Tibial artery (tissue), 4 donors: ENCODE measurements at places on chromosomes 16 and 17.

GRCh38 chr17:34252444-34253138 lies 2.5 kb upstream of the CCL2 start:
- peak; percentile 94 for DNase-seq

DNA sequence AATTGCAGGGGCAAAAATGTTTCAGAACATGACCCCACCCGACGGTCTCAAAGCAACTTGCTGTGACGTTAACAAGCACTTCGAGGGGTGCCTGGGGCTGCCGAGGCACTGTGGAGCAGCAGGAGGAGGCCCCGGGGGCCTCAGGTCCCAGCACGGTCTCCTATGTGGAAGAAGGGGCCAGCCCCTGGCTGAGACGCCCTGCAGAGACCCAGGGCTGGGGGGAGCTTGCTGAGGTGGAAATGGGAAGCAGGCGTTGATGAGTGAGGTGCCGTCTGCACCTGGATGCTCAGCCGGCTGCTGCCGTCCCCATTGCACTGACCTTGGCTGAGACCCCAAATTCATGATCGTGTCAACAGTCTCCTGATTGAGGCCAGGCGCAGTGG lies 46.5 kb downstream of the NT5M start:
- no peak for DNase-seq

DNA sequence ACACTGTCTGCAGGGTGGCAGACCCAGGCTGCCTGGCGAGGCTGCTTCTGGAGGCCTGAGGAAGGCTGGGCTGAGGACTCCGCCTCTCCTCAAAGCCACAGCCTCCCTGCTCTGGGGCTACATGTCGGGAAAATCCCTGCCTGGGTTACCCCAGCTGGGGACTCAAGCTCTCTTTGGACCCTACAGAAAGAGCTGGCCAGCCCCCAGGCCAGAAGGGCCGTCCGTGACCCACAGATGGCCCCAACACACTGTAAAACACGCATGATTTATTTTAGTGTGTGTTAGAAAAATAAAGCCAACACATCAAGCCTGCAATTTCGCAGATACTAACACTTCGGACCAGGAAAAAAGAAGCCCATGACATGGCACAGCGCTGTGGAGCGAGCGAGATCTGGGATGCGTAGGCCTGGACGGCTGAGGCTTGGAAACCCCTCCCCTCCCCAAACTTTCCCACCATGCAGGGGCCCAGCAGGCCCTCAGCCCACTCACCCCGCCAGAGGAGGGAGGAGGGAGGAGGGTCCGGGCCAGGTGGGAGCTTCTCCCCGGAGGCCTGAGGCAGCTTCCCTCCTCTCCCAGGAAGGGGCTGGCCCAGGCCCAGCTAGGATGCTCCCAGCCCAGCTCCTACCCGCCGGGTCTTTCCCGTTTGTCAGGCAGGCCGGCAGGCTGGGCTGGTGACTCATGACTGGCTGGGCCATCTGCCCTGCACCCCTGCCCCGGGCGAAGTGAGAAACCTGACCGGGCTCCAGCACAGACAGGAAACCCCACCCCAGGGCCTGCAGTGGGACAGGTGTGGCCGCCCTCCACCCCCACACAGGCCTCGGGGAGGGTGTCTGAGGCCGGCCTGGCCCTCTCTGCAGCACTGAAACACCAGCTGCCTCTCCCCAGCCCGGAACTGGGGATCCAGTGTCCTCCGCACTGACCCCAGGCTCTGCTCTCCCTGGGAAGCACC lies 34.1 kb upstream of the SLC38A10 start:
- peak; percentile 84 for DNase-seq

DNA sequence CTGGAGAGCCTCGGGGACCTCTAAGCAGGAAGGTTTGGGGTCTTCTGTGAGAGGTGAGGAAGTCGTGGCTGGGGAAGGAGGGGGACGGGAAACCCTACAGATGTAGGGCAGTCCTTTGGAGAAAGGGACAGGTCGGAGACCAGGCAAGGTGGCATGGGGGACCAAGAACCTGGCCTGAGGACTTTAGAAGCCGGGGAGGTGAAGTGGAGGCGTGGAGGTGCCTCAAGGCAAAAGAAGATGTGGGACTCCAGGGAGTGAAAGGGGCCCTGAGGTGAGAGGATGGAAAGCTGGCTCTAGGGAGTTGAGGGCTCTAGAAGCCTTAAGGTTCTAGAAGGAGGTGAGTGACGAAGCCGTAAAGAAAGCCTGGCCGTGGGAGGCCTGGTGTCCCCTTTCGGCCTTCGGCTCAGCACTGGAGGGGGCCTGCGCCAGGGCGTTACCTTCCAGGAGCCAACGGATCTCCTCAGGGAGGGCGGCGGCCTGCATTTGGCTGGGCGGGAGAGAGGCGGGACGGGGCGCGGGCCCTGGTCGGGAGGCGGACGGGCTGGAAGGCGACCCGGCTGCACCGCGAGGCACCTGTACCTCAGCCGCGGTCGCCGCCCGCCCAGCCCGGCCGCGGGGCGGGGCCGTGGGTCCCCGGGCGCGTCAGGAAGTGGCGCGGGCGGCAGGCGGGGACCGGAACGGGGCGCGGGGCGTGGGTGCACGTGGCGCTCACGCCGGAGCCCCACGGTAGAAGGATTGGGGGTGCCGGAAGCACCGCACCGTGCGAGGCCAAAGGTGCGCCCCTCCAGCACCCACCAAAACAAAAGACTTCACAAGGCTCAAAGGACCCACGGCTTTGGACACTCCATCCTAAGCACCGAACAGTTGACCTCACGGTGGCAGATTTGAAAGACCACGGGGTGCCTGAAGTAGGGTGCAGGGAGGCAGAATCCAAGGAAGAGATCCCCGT lies at the start of gene SKAP1:
SKAP1 (minus strand) TSS at position 577 of the 949 bp plus-strand sequence.
- no peak for DNase-seq

GRCh38 chr17:44014133-44014436 lies 678 bp downstream of the TMEM101 start:
- DNase-seq: no peak

DNA sequence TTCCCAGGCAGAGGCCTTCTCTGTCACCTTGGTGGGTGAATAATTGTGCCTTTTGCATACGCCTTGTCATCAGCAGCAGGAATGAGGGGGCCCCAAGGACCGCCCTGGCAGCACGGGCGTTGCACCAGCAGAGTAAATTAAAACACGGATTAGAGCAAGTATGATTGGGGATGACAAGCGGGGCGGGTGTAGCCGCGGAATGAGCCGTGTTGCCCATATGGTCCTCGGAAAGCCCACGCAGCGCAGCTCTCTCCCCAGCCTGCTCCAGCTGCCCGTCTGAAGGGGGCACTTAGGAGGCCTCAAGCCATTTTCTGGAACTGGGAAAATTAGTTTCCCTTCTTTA lies 299.4 kb upstream of the IRX3 start:
- no peak for DNase-seq
